WTC11 (cell line): ENCODE measurements at places on chromosomes 5 and 9.

- peaks cover 15% of the 10 kb centered on the region for H3K4me1 ChIP-seq
- H3K36me3 ChIP-seq = no peaks in the 10 kb centered on the region
- H3K27ac ChIP-seq = no peak overlapping the region
- H3K27me3 ChIP-seq = no peaks in the 10 kb centered on the region
These were observed 283.3 kb downstream of the GABRB2 start for GRCh38 chr5:161263191-161263590.

DNA sequence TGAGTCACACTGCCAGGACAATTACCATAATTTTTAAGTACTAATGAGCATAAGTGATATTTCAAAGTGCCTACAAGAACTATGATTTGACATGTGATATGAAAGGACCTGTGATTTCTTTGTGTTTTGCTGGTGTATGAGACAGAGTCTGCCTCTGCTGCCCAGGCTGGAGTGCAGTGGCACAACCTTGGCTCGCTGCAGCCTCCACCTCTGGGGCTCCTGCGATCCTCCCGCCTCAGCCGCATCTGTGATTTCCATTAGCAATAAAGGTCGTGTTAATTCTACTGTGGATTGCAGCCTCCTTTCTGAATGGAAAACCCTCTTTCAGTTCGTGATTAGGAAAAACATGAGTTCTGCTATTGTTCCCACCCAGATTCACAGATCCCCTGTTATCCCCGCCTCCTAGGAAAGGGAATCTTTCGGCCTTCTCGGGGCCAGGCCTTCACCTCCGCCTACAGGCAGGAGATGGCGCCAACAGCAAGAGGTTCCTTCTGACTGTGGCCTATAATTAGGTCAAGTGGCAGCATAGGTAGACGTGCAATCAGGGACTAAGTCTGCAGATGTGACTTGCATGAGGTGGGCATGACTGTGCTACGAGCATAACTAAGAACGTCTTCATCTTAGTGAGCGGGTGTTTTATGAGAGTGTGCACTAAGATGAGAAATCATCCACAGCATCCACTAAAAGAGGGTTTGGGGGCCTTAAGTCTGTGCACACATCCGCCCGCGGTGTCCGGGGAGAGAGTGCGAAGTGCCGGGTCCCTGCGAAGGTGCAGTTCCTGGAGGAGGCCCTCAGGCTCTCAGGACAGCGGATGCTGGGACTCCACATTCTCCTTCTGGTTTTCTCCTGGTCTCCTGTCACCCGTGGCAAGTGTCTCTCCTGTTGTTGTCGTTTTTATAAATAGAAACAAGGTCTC is 23.1 kb downstream of the TRIM7 start:
- H3K4me3 ChIP-seq = peak overlapping the region; percentile 53
- peaks cover 4% of the 10 kb centered on the region for H3K36me3 ChIP-seq
- peaks cover 10% of the 10 kb centered on the region for H3K27me3 ChIP-seq
- 0 out of 2 replicates have a peak overlapping the region, but pooled peaks have one; percentile 21 for H3K27ac ChIP-seq
- DNase-seq = peak; percentile 78

GRCh38 chr5:15694696-15695214 is 194.8 kb downstream of the FBXL7 start:
- DNase-seq = no peak
- H3K27ac ChIP-seq = no peak overlapping the region
- H3K36me3 ChIP-seq = no peaks in the 10 kb centered on the region
- no peak overlapping the region for H3K4me3 ChIP-seq
- H3K27me3 ChIP-seq = no peaks in the 10 kb centered on the region

DNA sequence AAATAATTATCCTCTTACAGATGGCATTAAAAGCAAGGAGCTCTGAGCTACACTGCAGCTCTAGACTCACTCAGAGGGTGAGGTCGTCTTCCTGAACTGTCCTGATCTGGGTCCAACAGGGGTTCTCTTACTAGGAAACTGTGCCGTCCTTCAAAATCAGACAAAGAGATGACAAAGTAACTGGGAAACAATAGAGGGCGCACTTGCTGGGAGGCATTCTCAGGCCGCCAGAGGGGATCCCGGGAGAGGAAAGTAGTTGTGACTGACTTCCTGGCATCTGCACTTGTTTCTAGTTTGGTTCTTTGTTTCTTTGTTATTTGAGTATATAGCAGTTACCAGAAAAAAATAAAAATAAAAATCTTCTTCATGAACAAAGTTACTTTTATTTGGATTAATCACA is 142.9 kb upstream of the MSX2 start:
- H3K4me3 ChIP-seq = no peak overlapping the region
- no peaks in the 10 kb centered on the region for H3K4me1 ChIP-seq
- H3K27ac ChIP-seq = no peak overlapping the region
- H3K36me3 ChIP-seq = peaks cover 11% of the 10 kb centered on the region
- DNase-seq = peak; percentile 62

DNA sequence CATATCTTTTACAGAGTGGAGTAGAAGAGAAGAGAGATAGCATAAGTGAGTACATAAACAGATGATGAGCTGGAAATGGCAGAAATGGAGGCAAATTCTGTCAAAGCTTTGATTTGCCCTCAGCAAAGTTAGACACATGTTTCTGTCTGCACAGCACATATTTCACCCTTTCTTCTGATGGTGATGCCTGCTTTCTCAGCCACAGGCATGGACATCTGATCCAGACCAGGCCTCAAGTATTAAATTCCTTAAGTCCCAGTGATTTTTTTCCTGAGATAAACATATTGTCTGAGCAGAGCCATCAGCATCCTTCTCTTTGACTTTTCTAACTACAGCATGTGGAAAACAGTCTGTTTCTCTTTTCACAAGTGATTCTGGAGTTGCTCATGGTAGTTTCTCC is 409.8 kb downstream of the MAN2A1 start:
- H3K4me3 ChIP-seq = no peak overlapping the region
- H3K36me3 ChIP-seq = no peaks in the 10 kb centered on the region
- DNase-seq = no peak
- H3K27me3 ChIP-seq = no peaks in the 10 kb centered on the region
- peaks cover 21% of the 10 kb centered on the region for H3K4me1 ChIP-seq

GRCh38 chr9:122386311-122386872 is 15.6 kb downstream of the PTGS1 start:
- H3K27me3 ChIP-seq = no peaks in the 10 kb centered on the region; the same call in 1 of the 2 replicates
- DNase-seq = no peak
- no peak overlapping the region for H3K27ac ChIP-seq
- no peaks in the 10 kb centered on the region for H3K36me3 ChIP-seq
- peaks cover 6% of the 10 kb centered on the region for H3K4me1 ChIP-seq

DNA sequence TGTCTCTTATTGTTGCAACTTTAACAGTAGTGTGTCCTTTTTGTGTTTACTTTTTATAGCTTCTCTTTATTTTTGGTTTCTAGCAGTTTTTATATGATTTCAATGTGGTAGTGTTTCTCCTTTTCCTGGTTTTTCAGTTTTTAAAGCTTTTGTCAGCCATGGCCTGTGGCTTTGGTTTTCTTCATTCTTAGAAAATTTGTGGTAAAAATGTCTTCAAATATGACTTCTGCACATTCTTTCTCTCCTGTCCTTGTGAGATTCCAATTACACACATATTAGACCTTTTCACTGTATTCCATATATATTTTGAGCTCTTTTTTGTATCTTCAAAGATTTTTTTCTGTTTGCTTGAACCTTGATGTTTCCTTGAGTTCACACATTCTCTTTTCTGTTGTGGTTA is 180.5 kb downstream of the CNTLN start:
- peaks cover 6% of the 10 kb centered on the region for H3K36me3 ChIP-seq
- no peak overlapping the region for H3K27ac ChIP-seq
- peaks cover 7% of the 10 kb centered on the region for H3K4me1 ChIP-seq
- no peak overlapping the region for H3K4me3 ChIP-seq

DNA sequence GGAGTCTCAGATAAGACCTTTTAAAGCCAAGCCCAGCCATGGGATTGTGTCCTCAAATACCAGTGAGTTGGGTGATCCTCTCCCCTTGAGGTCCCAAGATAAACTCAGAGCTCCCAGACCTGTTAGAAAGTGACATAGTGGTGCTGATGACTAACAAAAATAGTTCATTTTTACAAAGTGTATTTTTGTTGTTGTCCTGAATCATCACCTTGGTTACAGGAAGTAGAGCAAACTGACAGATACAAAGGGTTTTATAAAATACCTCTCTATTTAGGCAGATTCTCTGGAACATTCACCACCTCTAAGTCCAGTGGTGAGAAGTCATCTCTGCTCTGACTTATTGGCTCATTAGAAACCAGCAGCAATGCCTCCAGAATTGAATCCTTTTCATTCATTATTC is 259.3 kb downstream of the CEMIP2 start:
- no peaks in the 10 kb centered on the region for H3K4me1 ChIP-seq
- DNase-seq = no peak
- no peaks in the 10 kb centered on the region for H3K36me3 ChIP-seq
- no peaks in the 10 kb centered on the region; the same call in 1 of the 2 replicates for H3K27me3 ChIP-seq
- H3K4me3 ChIP-seq = no peak overlapping the region
- no peak overlapping the region for H3K27ac ChIP-seq

- DNase-seq = no peak
- peaks cover 41% of the 10 kb centered on the region for H3K36me3 ChIP-seq
- H3K4me1 ChIP-seq = peaks cover 12% of the 10 kb centered on the region
- 0 out of 2 replicates have a peak overlapping the region, but pooled peaks have one; percentile 49 for H3K27ac ChIP-seq
- H3K27me3 ChIP-seq = no peaks in the 10 kb centered on the region
These were observed 91.1 kb downstream of the MRPS27 start for GRCh38 chr5:72228960-72229359.

DNA sequence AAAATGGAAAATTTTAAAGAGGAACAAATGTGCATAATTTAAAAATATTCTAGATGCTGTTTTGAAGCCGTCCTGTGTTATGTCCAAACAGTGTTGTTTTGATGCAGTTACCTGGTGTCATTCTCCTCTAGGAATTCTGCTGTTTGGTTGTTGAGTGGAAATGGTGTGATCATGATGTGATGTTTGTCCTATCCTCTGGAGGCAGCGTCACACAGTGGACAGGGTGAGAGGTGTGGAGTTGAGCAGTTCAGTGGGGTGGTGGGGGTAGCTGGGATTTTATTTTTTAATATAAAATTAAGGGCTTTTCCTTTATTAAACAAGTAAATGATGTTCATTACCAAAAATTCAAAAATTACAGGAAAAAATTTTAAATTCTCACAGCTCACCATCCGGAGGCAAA is 31.2 kb downstream of the PRDM6 start:
- H3K27me3 ChIP-seq = peaks cover 14% of the 10 kb centered on the region
- no peaks in the 10 kb centered on the region for H3K36me3 ChIP-seq
- no peak overlapping the region for H3K4me3 ChIP-seq
- peak overlapping the region; percentile 51; the same call in 1 of the 2 replicates for H3K27ac ChIP-seq
- peak; percentile 17 for DNase-seq

- peaks cover 8% of the 10 kb centered on the region for H3K4me1 ChIP-seq
- H3K36me3 ChIP-seq = no peaks in the 10 kb centered on the region
- H3K27ac ChIP-seq = no peak overlapping the region
- no peaks in the 10 kb centered on the region for H3K27me3 ChIP-seq
- DNase-seq = no peak
These were observed 692.7 kb downstream of the DNAH5 start for GRCh38 chr5:13251623-13252376.

DNA sequence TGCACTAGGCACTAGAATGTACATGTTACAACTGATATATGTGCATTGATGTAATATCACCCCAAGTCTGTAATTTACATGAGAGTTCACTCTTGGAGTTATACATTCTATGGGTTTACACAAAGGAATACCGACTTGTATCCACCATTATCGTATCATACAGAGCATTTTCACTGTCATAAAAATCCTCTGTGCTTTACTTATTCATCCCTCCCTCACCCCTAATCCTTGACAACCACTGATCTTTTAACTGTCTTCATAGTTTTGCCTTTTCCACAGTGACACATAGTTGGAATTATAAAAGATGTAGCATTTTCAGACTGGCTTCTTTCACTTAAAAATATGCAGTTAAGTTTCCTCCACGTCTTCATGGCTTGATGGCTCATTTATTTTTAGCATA is 11.1 kb upstream of the RFK start:
- peaks cover 16% of the 10 kb centered on the region for H3K4me1 ChIP-seq
- no peak overlapping the region for H3K4me3 ChIP-seq
- H3K27me3 ChIP-seq = no peaks in the 10 kb centered on the region

DNA sequence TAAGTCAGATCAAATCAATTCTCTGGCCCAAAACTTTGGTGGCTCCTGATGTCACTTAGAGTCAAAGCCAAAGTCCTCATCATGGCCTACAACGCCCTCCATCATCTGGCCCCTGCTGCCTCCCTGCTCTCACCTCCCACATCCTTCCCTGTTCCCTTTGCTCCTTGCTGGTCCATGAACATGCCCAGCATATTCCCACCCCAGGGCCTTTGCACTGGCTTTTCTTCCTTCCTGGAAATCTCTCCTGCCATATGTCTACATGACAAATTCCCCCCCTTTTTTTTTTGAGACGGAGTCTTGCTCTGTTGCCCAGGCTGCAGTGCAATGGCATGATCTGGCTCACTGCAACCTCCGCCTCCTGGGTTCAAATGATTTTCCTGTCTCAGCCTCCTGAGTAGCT is 11.1 kb upstream of the PSD2 start:
- peaks cover 4% of the 10 kb centered on the region for H3K4me1 ChIP-seq
- no peaks in the 10 kb centered on the region for H3K36me3 ChIP-seq
- H3K4me3 ChIP-seq = no peak overlapping the region
- H3K27ac ChIP-seq = no peak overlapping the region
- DNase-seq = no peak

DNA sequence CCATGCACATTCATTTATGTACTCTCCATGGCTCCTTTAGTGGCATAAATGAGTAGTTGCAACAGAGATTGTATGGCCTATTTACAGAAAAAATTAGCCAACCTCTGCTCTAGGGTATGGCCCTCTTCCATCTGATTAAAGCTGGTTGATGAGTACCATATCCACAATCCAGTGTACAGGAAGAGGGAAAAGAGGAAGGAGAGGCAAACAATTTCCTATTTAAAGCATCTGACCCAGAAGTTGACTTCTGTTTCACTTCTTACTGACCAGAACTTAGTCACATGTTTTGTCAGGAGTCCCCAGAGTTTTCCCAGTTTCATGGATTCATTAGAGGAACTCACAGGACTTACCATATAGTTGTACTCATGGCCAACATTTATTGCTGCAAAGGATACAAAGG is 68.6 kb upstream of the STARD4 start:
- no peaks in the 10 kb centered on the region for H3K27me3 ChIP-seq
- no peak overlapping the region for H3K4me3 ChIP-seq
- H3K27ac ChIP-seq = no peak overlapping the region
- no peak for DNase-seq
- no peaks in the 10 kb centered on the region for H3K4me1 ChIP-seq

DNA sequence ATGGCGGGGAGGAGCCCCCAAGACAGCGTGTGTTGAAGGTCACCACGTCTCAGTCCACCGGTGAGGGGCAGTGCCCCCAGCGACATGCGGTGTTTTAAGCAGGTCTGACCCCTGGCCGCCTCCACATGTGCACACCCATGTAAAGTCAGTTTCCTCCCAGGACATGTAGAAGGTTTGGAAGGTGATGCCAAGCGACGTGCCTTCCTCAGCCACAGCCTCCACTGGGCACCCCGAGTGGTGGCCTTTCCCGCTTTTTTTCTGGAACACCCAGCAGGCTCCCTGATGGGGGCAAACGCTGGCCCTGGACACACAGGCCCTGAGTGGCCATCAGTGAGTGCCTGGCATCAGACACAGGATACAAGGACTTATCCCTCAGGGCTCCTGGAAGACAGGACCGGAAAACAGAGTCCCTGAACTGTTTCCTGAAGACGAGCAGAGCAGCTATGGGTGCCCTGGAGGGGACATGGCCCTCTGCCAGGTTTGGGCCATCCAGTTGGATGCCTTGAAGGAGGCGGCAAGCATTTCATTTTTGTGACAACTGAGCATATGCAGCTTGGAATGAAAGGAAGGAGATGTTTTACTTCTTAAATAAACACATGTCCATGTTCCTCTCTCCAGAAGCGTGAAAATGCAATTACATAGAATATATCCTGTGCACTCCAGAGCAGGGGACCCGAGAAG is 275.8 kb upstream of the IRX2 start:
- no peaks in the 10 kb centered on the region for H3K27me3 ChIP-seq
- no peak overlapping the region for H3K4me3 ChIP-seq
- H3K4me1 ChIP-seq = peaks cover 19% of the 10 kb centered on the region
- H3K36me3 ChIP-seq = no peaks in the 10 kb centered on the region
- H3K27ac ChIP-seq = no peak overlapping the region
